ENCODE measurements at places on chromosomes 7 and 10.

GRCh38 chr10:103547391-103547946 lies 54.0 kb downstream of the NEURL1 start:
- DNase-seq, result peak; percentile 24

GRCh38 chr10:44424957-44425356 lies 40.1 kb upstream of the CXCL12 start:
- no peak for DNase-seq

- no peak for DNase-seq
Observed at GRCh38 chr7:114217026-114217806, 197.4 kb upstream of the FOXP2 start.

GRCh38 chr10:124408357-124408756 lies 10.4 kb downstream of the OAT start:
- no peak for DNase-seq

DNA sequence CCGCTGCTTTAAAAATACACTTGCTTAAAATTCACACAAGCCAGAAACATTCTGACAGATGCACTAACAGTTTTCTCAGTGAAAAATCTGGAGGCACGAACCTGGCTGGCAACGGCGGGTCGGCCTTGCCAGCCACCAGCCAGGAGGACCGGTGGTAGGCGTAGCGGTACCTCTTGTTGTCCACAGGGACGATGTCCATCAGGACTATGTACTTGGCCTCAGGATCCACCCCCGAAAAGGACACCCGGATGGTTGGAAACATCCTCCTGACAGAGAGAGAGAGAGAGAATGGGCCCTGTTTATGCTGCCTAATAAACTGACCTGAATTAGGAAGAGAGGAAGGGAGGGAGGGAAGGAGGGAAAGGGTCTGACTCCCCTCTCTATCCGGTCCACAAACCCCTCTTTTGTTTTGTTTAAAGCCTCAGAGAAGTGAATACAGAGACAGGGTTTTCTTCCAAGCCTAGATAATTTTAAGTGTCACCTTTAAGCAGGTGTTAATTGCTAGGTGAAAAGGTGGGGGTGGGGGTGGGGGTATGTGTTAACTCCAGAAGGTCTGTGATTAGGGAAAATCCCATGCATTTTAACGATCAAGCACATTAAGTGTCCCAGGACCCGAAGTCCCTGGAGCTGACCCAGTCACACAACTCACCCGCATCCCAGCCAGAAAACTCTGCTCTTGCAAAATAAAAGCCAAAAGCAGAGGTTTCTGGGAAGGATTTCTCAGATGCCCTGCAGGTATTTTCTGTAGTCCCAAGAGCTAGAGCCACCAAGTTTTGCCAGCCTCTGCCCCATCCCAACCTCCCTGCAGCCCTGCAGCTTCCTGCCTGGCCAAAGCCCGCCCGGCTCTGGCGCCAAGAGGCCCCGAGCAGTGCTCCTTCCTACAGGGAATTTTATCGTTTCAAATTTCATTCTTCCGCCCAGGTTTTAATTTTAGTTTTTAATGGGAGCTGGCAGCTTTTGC lies 5.0 kb downstream of the TBX20 start:
- DNase-seq, result peak; percentile 61
